ENCODE measurements at places on chromosomes 1 and 21.

DNA sequence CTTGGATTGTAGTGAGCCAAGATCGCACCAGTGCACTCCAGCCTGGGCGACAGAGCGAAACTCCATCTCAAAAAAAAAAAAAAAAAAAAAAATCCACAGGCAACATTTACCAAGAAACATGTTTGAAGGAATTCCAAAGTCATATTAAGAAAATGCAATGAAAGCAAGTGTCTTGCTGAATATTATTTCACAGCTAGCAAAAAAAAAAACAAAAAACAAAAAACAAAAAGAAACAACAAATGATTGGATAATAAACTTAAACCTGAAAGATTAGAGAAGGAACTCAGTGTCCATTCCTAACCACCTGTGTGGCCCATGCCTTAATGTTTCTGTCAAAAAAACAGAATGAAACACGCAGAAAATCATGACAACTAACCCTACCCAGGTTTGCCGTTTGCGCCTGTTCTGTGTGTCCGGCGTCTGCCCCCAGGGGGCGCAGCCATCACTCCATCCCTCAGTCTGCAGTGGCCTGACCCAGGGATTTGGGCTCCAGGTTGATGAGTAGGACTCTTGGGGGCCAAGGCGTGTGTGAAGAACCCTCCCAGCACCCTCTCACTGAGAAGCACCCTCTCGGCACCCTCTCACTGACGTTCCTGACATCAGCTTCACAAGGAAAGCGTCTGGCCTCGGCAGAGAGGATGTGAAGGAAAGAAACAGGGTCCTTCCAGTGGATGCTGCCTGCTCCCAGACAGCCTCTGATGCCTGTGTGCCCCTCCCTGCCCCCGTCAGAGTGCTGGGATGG lies 19.2 kb upstream of the PTTG1IP start:
- H3K27me3 ChIP-seq, result no peaks in the 10 kb centered on the region
- DNase-seq, result no peak
- no peak overlapping the region for H3K27ac ChIP-seq

DNA sequence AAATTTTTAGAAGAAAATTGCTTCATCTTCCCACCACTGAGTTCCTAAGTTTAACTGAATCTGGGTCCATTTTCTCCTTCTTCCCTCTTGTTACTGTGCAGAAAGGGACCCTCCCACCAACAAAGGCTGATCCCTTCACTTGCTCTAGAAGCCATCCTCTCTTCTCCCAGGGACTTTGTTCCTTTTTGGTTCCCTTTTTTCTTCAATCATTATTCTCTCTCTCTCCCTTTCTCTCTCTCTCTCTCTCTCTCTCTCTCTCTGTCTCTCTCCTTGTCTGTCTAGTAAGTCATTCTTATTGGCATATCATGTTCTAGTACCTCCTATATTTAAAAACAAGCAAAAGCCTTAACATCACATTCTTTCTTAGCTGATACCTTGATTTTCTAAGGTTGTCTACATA lies 31.7 kb upstream of the GADD45A start:
- H3K36me3 ChIP-seq, result no peaks in the 10 kb centered on the region
- H3K4me1 ChIP-seq, result no peaks in the 10 kb centered on the region
- no peak overlapping the region for H3K4me3 ChIP-seq
- no peaks in the 10 kb centered on the region for H3K27me3 ChIP-seq

- H3K27ac ChIP-seq, result no peak overlapping the region
- peaks cover 4% of the 10 kb centered on the region for H3K36me3 ChIP-seq
- 0 out of 2 replicates have a peak, but pooled peaks cover 2% of the 10 kb centered on the region for H3K4me1 ChIP-seq
- H3K4me3 ChIP-seq, result no peak overlapping the region
- DNase-seq, result no peak
- H3K27me3 ChIP-seq, result no peaks in the 10 kb centered on the region
These were observed 137.2 kb downstream of the DHRS3 start for GRCh38 chr1:12480748-12481362.

GRCh38 chr1:34073028-34073695 lies 91.9 kb downstream of the CSMD2 start:
- no peak overlapping the region for H3K4me3 ChIP-seq
- no peak overlapping the region for H3K27ac ChIP-seq
- no peaks in the 10 kb centered on the region for H3K27me3 ChIP-seq
- no peak for DNase-seq
- H3K4me1 ChIP-seq, result no peaks in the 10 kb centered on the region

Measured in iPS DF 6.9 (cell line).